ENCODE measurements at places on chromosomes 16 and 17.

DNA sequence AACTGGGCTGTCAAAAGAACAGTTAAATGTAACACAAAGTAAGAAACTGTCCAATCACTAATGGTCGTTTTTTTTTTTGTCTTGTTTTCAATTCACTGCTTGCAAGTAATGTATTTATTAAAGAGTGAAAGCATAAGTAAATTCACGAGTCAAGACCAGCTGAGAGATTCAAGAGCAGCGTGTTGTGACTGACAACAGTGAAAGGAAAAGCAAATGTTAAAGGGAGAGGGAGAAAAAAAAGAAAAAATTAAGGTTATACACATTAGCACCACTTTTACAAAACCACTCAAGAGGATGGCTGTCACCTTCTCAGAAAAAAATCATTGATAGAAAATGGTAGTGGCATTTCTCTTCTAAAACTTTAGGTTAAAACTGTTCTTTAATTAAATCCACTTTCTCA lies 36.1 kb downstream of the GPATCH8 start:
- DNase-seq = no peak

- no peak for DNase-seq
These were observed 408 bp downstream of the LMF1 start for GRCh38 chr16:970386-970765.

- no peak for DNase-seq
These were observed 70.5 kb downstream of the TIMM22 start for GRCh38 chr17:1067282-1067956.

DNA sequence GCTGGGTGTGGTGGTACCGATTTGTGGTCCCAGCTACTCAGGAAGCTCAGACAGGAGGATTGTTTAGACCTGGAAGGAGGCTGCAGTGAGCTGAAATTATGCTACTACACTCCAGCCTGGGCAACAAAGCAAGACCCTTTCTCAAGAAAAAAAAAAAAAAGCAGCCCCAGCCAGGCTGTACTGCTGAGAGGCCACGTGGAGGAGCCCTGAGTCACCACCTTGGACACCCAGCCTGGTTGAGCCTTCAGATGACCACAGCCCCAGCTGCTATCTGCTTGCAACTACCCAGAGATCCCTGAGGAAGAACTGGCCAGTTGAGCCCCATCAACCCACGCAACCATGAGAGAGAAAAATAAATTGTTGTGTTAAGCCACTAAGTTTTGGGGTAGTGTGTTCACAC lies 23.6 kb upstream of the GPRC5C start:
- DNase-seq = no peak

DNA sequence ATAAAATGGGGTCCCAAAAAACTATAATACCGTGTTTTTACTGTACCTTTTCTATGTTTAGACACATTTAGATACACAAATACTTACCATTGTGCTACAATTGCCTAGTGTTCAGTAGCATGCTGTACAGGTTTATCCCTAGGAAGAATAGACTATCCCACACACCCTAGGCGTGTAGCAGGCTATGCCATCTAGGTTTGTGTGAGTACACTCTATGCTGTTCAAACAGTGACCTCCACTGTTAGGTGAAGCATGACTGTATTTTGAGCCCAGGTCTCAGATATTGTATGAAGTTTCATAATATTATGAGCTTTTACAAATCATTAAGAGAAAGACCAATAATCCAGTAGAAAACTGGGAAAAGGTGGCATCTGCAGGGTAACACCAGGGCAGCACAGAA lies 23.6 kb downstream of the MILR1 start:
- no peak for DNase-seq

GRCh38 chr17:77793146-77793970 lies 165.1 kb upstream of the TNRC6C start:
- DNase-seq = no peak

- no peak for DNase-seq
These were observed 52.5 kb downstream of the FTO start for GRCh38 chr16:53756275-53756996.

DNA sequence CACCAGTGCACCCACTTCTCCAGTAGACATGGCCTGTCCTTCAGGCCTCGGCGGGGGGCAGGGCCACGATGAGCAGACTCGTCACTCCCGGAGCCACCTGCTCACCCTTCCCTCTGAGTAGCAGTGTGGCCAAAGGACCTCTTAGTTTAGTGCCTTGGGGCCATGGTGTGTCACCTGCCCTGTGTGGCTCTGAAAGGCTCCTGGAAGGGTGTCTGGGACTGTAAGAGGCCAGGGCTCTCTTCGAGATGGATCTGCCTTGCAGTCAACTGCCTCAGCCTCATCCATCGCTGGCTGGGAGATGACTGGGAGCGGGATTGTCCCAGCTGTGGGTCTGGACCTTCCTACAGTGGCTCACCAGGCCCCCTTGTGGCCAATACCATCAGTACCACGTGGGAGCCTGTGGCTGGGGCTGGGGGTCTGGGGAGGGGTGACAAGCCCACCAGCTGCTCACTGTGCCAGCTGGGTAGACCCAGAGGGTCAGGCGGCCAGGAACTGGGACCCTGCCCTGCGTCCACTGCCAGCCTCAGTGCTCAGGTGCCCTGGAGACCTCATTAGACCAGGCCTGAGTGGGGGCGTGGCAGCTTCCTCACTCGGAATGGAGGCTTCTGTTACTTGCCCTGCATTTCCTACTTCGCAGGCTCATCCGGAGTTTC lies 133.4 kb downstream of the OR1D5 start:
- DNase-seq = peak; percentile 15

All from activated CD4-positive, alpha-beta T cell treated with anti-CD3 and anti-CD28 coated beads, Interleukin-2, Interleukin-4, amounts not matched to agents 100 ng/mL and 50 ng/mL, durations not matched to agents 16 hours and 8 hours (primary cell).